Esophagus squamous epithelium (tissue), 5 donors: ENCODE measurements at places on chromosomes 12 and 14.

GRCh38 chr12:54027442-54027786, 826 bp upstream of the HOXC6 start:
- no peak for DNase-seq

DNA sequence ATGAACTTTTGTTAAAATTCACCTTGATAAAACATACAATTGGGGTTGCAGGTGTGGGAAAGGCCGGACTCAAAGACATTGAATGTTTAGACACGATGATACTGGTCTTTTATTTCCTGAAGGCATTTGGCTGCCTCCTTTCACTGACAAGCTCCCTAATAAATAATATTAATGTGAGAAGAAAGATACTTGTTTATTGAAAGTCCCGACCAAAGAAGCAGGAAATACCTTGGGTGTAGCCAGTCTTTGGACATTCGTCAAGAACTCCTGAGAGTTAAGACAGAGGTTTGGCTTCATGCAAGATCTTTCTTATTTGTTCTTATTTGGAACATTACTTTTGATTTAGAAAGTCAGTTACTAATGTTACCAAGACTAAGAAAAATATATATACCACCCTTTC, 1133.8 kb upstream of the SEL1L start:
- DNase-seq = no peak

- no peak for DNase-seq
Measured at GRCh38 chr12:82862069-82862841, 175.5 kb downstream of the TMTC2 start.

DNA sequence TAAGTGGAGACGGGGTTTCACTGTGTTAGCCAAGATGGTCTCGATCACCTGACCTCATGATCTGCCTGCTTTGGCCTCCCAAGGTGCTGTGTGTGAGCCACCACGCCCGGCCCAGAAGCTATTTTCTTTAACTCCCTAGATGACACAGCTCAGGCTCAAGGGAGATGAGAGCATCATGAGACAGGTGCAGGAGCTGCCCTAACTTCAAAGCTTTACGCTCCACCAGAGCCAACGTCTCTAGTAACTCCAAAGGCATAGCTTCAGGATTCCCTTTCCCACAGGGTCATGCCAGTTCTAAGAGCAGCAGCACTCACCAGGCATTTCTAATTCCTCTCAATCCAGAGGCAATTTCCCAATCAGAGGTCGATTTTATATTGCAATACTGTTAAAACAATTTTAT, 21.0 kb downstream of the NDUFA12 start:
- DNase-seq = no peak
